ENCODE measurements at places on chromosomes 2 and 18.

DNA sequence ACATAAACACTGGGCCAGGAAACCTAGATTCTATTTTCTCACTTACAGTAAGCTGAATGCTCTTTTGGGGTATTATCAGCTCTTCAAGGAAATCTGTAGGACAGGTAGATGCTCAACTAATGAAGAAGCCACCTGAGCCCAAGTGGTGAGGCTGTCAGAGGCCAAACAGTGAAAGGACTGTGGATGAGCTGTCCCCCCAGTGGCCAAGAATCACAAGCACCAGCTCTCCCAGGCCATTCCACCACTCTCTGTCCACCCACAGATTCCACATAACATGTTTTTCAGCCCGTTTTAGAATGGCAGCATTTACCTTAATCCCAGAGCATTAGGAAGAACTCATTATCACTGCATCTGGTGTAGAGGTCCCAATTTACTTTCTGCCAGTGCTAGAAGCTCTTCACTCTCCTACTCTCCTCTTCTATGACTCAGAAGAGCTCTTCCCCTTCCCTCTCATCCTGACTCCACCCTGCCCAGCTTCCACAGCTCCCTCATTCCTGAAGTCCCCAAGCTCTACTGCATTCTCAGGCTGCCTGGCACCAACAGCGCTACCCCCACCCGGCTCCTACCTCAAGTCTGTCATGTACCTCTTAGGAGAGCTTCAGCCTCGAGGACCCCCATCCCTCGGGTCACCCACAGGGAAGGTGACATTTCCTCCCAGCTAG, 43.8 kb upstream of the GORASP2 start:
- no peak for DNase-seq

DNA sequence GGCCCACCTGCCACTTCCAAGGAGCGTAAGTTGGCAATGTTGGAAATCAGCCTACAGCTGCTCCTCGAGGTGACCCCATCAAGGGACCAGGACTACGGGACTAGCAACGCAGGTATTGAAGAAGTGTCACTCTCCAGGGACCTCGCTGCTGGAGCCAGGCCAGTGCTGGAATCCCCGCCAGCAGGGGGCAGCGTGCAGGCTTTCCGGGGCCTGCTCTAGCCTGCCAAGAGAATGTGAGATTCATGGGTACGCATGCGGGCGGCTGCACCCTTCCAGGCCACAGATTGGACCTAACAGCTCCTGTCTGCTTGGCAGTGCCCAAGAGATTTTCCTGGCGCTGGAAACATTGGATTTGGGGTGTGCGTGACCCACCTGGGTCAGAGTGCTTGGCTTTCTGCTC, 182.8 kb upstream of the RAB12 start:
- no peak for DNase-seq

DNA sequence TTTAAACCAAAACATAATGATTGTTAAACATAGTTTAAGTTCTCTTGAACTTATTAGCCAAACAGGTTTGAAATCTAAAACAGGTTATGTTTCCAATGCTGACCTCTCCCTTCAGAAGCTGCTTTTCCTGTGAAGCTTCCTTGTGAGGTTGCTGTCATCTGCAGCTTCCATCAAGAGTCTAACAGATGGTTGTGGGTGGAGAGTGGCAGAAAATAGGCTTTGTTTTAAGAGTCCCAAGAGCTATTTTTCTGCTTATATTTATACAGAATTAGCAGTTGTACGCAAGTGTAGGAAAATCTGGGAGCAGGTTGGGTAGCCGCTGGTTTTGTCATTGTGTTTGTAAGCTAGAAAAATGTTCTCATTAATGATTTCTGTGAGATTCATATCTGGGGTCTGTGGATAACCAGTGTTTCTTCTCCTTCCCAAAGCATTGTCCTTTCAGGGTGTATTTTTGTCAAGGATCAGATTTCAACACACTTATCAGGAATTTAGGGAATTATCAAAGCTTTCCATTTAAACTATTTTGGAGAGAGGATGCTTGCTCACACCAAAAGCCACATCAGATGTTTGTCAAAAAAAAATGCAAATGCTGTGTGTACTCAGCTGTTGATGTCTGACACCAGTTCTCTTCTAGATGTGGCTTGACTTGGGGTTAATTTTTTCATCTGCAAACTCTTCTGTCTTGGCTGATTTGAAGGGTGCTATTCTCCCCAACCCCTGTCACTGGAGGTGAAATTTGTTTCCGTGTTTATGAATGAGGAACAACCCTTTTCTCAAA, 78.1 kb upstream of the KIF5C start:
- no peak for DNase-seq

GRCh38 chr2:137287913-137288639, 522.7 kb downstream of the THSD7B start:
- no peak for DNase-seq

DNA sequence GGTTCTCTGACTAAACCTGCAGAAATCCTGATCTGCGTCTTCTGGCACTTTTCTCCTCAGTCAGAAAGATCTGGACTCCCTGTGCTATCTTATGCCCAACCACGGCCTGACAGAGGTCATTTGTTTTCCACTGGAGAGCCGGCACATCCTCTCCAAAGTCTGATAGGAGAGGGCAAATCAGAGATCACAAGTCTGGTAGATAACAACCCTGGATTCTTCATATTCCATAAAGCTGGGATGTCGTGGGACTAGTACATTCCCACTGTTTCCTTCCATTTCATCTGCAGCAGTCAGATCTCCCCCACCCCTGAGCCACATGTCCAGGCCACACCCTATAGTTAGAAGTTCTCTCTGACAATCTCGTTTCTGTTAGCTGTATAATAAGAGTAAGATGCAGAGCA, 157.0 kb downstream of the MGAT5 start:
- DNase-seq, result no peak

GRCh38 chr2:32484937-32485336, 128.1 kb downstream of the BIRC6 start:
- no peak for DNase-seq

DNA sequence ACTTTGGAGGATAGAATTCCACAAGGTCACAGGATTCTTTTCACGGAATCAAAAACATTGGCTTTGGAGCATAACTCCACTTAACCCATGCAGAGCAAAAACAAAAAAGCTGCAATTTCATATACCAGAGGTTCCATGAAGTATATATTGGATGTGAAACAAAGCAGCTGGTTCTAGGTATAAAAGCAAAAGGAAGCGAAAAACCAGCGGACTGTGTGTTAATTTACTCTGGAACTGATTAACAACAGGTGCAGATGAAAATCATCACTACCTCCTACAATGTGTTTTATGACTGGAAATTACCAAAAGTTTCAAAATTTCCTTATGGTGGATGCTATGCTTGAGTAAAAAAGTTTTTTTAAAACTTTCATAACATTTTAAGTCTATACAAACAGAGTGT, 54.4 kb upstream of the LINC00305 start:
- no peak for DNase-seq

GRCh38 chr18:32906506-32907310, 133.9 kb upstream of the KLHL14 start:
- DNase-seq, result no peak

GRCh38 chr2:230684270-230685168, 28.1 kb upstream of the CAB39 start:
- no peak for DNase-seq

GRCh38 chr2:95021847-95022246, 3.7 kb upstream of the MAL start:
- DNase-seq, result no peak

GRCh38 chr2:126907671-126908070, 9.0 kb downstream of the TEX51 start:
- DNase-seq, result no peak

- DNase-seq, result no peak
These were observed 352.6 kb downstream of the TNS1 start for GRCh38 chr2:217650229-217650628.

GRCh38 chr2:127762846-127763245, 48.1 kb downstream of the WDR33 start:
- DNase-seq, result no peak

DNA sequence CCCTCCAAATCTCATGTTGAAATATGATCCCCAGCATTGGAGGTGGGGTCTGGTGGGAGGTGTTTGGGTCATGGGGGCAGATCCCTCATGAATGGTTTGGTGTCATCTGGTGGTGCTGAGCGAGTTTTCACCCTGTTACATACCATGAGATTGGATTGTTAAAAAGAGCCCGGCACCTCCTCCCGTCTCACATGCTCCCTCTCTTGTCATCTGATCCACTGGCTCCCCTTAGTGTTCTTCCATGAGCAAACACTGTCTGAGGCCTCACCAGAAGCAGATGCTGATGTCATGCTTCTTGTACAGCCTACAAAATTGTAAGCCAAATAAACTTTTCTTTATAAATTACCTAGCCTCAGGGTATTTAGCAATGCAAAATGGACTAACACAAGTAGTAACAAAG, 405.0 kb upstream of the SLC39A10 start:
- DNase-seq, result no peak

DNA sequence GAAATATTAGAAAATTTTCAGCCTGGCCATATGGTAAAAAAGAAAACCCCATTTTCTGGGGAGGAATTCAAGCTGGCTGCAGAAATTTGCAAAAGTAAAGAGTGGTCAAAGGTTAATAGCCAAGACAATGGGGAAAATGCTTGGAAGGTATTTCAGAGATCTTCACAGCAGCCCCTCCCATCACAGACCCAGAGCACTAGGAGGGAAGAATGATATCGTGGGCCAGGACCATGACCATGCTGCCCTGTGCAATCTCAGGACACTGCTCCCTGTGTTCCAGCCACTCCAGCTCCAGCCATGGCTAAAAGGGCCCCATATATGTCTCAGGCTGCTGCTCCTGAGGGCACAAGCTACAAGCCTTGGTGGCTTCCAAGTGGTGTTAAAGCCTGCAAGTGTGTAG, 93.9 kb upstream of the AGAP1 start:
- no peak for DNase-seq

GRCh38 chr2:218382785-218383184, 712 bp downstream of the SLC11A1 start:
- no peak for DNase-seq

DNA sequence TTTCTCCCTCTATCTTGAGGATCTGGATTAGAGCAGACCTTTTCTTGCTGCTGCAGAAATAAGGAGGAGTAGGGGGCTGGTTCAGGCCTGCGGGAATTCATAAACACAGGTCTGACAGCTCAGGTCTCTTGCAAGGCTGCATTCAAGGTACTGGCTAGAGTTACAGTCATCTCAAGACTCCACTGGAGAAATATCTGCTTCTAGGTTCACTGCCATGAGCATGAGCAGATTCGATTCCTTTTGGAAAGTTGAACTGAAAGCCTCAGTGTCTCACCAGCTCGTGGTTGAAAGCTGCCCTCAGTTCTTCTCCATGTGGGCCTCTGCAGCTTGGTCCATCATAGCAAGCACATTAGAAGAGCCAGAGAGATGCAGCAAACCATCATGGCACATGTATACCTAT, 124.4 kb upstream of the SETBP1 start:
- DNase-seq, result no peak

DNA sequence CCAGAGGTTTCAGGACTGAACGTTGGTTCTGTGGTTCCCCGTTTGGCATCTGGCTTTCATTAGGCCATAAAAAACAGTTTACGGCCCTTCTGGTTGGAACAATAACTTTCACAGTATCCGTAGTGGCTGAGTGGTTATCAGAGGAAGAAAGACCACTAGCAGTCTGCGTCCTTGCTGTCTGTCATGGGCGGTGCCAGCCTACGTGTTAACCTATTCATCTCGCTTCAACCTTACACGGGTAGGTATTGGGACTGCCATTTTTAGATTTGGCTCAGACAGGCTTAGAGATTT, 42.6 kb upstream of the ROCK2 start:
- DNase-seq, result no peak

DNA sequence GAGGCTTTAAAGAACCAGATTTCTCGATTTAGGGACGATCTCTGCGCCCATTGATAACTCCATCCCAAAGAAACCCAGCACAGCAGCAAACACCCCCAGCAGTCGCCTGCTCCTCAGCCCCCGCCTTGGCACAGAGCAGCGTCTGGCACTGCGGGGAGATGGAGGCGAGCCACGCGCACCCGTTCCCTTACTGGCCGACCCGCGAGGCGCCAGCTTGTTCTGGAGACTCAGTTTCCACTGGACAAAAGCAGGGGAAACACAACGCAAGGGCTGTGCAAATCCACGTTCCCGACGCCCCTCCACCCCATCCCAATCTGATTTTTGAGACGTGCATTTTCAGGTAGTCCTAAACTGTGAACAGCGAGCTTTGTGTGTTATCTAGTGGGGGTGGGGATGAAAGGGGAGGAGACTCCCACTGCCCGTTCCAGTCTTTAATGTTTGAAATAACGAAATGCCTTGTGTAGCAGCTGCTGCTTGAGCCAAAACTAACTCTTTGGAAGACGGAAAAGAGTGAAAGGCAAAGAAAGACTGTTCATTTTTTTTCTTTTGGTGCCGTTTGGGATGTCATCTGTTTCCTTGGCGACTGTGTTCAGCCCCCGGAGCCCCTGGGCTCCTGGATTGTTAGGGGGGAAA, 143.2 kb downstream of the MEIS1 start:
- DNase-seq, result no peak

DNA sequence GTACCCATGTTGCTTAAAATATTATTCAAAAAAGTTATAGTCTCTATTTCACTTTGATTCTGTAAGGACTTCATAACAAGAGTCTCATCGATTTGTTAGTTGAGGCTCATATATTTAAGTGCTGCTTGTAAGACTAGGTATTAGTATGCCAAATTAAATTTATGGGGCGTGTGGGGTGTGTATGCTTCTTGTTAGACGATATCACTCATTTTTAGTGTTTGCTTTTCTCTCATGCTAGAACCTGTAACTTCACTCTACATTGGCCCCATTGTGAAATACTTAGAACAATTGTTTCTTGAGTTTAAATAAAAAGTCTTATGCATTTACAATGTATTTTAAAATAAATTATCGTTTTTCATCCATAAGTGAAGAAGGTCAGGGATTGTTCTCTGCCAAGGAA, 63.6 kb downstream of the CTNNA2 start:
- DNase-seq, result no peak

- no peak for DNase-seq
These were observed 268.4 kb downstream of the IRS1 start for GRCh38 chr2:226531061-226531810.

DNA sequence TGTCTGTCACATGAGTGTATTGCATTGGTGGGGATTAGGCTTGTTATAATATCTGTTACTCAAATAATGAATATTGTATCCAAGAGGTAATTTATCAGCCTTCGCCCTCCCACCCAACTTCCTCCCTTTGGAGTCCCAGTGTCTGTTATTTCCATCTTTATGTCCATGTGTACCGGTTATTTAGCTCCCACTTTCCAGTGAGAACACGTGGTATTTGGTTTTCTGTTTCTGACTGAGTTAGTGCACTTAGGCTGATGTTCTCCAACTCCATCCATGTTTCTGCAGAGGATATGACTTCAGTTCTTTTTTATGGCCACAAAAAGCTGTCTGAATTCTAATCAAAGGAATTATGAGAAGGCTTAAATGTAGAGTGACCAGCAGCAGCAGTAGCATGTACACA, 104.0 kb upstream of the ARHGAP28 start:
- DNase-seq, result no peak

Data from activated CD4-positive, CD25-positive, alpha-beta regulatory T cell (primary cell).